ENCODE measurements at places on chromosomes 3 and 15.

DNA sequence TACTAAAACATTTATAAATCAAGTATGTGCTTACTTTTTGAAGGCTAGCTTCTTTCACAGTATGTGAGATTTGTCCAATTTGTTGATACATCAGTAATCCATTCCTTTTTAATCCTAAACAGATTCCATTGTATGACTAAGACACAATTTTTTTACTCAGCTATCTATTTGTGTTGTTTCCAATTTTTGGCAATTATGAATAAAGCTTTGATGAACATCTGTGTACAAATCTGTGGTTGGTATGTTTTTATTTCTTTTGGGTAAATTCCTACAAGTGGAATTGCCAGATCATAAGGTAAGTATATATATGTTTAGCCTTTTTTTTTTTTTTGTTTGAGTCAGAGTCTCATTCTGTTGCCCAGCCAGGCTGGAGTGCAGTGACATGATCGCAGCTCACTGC, 56.2 kb upstream of the VEPH1 start:
- DNase-seq: no peak

GRCh38 chr3:114899186-114899931, 247.7 kb downstream of the ZBTB20 start:
- DNase-seq: no peak

DNA sequence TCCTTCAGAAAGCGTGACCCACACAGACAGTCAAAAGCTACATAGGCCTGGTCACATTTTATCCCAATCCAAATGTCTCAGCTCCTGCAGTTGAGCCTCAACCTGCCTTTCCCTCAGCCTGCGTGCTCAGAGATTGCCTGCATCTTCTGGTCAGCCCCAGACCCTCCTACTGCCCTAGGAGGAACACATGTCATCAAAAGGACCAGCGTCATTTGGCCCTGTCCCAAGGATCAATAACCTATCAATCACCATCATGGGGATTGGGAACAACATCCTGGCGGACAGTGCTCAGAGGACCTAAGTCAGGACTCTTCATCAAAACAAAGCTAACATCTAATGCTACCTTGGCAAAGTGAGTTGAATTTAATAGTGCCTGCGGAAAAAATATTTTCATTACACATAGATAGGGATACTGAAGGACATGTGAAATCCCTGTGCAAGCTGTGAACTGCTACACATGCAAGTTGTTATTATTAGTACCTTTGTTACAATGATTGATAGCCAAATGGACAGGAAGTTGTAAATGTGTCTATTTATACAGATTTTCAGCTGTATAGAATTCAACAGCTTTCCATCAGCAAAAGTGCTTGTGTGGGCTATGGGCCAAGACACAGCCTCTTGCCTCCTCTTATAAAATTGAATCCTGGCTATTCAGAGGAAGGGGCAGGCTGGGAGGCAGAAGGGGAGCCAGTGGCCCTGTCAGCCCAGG, 47.7 kb downstream of the UMPS start:
- DNase-seq: no peak

DNA sequence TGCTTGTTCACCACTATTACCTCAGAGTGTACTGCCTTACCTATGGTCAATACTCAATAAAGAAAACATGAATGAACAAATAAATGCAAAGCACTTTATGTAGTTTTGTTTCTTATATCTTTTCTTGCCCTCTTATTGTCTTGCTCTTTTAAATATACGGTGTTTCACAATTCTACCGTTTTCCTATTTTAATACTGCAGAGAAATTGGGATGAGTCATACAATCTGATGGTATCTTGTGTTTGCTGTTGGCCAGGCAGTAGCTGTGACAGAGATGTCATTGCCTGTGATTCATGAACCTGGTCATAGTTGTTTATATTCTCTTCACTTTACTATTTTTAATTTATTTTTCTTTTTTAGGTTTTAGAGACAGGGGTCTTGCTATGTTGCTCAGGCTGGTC, 48.3 kb downstream of the SERP1 start:
- DNase-seq: no peak

- no peak for DNase-seq
Measured at GRCh38 chr3:53259427-53260259, 3.8 kb upstream of the TKT start.

DNA sequence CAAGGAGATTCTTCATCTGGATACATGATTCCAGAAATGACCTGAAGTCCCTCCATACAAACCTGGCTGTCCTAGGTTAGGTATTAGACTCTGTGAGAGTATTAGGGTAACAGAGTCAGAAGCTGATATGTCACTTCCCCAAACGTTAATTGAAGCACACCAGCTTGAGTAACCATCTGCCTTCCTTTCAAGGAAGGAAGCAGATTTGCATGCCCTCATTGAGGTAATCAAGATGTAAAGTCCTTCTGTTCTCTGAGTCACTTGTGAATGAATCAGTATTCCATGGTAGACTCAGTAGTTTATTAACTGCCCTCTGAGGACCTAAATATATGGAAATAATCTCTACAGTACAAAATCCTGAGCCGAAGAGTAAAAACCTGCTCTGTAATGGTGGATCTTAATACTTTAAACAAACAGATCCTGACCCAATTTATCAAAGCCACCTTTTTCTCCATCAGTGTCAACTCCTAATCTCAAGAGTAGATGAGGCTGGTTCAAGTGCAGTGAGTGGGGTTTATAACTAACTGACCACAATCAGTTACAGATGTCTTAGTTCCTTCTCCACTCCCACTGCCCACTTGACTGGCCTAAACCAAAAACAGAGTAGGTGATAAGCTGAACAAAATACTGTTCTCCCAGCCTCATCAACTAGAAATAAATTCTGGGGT, 246.2 kb upstream of the CHRM5 start:
- DNase-seq: no peak

- no peak for DNase-seq
Measured at GRCh38 chr3:100425316-100425715, 24.0 kb downstream of the LNP1 start.

DNA sequence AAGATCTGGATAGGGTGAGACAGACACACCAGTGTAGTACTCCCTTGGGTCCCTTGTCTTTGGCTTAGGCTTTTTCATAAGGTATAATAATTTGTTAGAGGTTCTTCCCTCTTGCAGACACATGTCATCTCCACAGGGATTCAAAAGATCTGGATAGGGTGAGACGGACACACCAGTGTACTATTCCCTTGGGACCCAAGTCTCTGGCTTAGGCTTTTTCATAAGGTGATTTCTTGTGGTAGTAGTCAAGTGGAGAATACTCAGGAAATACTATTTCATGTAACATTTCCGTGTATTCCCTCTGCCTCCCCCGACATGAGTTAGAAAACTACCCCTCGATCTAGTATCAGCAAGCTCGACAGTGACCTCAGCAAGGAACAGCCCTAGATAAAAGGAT, 954 bp upstream of the MAPKBP1 start:
- no peak for DNase-seq

Measured in nucleus accumbens (tissue), 56 donors.